ENCODE measurements at places on chromosomes 7 and 10.

DNA sequence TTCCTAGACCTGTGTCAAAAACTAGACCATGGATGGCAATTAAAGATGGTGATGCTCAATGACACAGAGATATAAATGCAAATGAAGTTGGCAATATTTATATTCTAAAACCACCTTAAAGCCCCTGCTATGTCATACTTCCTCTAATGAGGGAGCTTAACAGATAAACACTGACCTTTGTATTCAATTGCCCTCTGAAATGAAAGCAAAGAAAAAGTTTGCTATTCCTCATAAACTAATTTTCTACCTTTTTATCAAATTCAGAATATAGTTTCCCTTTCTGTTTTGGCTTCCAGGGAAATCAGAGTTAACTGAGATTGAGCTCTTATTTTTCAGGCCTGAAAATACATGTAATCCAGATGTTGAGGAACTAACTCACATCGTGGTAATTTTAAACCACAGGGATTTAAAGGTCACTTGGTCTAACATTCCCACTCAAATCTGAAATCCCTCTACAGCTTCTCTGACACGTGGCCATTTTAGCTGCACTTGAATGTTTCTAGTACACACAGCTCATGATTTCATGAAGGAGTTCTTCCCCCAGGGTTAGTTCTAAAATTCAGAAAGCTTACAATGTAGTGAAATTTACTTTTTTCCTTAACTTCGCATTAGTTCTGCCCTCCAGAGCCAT, 37.9 kb upstream of the ABCB5 start:
- DNase-seq = no peak

GRCh38 chr10:75228834-75229233, 6.9 kb downstream of the COMTD1 start:
- no peak for DNase-seq

DNA sequence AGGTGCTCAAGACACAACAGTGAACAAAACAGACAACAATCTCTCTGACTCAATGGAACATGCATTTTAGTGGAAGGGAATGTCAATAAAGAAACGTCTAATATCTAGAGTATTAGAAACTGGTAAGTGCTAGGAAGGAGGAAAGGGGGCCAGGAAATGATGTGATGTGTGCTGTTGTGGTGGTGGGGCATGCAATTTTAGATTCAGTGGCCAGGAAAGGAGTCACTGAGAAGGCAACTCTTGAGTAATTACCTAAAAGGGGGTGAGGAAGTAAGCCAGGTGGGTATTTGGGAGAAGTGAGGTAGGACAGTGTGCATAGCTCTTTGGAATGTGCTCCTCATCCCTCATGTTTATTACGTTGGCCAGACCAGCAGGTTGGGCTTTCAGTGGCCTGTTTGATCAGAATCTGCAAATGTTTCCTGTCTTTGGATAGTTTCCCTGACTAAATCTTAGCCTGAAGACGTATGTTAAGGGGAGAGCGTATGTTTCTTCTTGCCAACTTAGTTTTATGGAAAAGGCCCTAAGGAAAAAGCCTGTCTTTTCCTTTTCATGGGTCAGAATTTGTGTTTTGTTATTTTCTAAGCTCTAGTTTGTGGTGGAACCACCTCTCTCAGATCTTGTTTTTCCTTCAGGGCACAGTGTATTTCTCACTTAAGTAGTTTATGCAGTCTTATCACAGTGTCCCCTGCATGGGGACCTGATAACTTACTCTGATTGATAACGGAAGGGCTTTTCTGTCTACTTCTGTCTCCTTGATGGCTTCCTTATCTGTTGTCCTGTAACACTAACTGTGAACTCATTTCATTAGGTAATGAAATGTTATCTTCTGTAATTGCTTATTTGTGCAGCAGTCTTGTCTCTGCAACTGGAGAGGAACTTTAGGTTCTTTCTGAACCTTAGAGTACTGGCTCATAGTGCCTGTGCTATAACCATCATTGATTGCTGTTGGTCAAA, 203.7 kb downstream of the AUTS2 start:
- no peak for DNase-seq

DNA sequence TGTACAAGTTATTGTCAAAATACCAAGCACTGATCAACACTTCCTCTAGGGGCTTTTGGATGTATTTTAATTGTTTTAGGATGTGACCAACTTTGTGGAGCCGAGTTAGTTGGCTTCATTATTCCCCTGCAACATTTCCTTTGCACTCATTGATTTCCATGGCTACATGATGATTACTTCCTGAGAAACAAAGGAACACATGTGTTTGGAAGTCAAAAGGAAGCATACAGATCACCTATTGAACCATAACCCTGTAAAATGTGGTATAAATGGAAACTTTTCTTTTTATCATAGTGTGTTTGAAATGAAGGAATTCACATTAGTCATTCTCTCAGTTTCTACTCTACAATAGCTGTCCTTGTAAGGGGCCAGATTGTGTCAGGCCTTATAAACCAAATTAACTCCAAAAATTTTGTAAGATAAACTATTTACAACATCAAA, 32.2 kb upstream of the EXOC6 start:
- no peak for DNase-seq

DNA sequence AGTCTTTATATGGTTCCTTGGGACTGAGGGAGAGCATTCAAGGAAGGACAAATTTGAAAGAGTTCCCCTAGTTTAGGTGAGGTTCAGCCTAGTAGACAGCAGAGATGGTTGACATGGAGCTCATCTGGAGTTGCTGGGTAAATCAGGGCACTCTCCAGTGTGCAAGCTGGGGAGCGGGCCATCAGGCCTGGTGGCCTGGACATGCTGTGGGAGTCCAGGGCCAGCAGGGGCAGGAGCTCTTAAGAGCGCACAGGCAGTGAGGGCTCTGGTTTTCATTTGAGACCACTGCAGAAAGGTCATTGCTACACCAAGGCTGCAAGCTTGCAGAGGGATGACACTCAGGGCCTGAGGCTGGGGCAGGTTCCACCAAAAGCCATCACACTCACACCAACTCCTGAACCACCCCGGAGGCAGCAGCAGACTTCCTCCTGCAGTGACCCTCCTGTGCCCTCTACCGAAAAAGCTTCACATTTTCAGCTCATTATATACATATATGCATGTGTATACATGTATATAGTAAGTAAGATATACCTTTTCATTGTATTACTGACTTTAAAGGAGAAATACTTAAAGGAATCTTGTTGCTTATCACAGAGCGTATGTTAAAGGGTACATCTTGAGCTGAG, 39.5 kb downstream of the STEAP1B start:
- no peak for DNase-seq

GRCh38 chr7:68176974-68177373, 1180.3 kb downstream of the TYW1 start:
- peak; percentile 84 for DNase-seq

DNA sequence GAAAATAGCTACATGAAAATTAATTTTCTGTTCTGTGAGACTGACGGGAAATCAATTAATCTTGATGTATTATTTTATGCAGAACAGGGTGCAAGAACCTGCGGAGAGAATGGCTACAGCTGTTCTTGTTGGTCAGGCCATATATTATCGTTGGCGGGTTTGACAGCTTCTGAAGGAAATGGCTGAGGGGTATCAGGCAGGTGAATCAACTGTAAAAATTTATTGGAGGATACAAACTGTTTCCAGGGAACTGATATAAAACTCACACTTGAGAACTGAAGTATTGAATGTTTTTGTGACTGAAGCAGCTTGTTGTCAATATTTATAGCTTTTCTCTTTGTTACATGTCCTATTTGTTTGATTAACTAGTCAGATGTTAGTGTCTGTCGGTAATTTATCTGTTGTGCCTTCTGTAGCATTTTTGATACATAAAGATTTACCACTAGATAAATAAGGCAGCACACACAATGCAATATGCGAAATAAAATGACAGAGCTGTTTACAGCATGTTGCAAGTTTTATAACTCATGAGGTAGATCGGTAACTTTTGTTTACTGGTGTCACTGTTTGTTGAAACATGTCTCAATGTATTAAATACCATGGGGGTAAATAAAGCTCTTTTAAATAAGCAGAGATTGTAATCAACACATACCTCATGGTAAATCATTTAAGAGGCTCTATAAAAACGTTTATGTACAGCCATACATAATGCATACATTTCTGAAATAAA, 308.2 kb downstream of the LRMDA start:
- no peak for DNase-seq

DNA sequence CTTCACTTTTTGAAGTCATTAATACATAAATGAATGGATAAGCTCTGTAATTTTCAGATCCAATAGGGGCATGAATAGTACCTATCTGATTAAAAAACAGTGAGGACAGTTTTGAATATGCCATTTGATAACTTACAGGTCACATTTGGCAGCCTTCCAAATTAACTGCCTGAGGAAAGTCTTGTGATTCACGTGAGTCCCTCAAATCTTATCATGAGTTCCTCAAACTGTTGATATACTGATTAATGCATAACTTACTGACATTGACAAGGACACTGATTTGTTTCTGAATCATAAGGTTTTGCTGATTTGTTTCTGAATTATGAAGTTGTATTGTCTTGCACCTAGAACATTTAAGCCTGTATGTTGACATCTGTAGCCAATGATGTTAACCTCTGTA, 55.1 kb downstream of the ANKMY2 start:
- no peak for DNase-seq

GRCh38 chr7:57204411-57204811, 72.2 kb upstream of the ZNF479 start:
- DNase-seq = no peak

DNA sequence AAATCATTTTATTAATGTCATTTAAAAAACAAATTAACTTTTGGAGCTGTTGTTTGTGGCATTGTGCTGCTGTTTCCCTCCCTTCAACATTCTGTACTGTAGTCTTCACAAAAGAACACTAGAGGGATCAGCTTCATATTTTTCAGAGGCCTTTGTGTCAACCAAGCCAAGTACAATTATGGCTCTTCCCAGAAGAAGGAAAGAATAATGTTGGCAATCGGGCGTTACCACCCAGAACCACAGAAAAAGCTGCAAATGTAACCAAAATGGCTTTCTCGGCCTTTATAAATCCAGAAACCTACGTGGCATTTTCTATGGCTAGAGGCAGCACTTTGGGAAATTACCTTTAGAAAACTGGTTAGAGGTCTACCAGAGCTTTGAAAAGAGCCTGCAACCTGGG, 98.8 kb upstream of the COL1A2 start:
- DNase-seq = peak; percentile 61

- no peak for DNase-seq
Observed at GRCh38 chr7:47827351-47827756, 120.9 kb downstream of the PKD1L1 start.

DNA sequence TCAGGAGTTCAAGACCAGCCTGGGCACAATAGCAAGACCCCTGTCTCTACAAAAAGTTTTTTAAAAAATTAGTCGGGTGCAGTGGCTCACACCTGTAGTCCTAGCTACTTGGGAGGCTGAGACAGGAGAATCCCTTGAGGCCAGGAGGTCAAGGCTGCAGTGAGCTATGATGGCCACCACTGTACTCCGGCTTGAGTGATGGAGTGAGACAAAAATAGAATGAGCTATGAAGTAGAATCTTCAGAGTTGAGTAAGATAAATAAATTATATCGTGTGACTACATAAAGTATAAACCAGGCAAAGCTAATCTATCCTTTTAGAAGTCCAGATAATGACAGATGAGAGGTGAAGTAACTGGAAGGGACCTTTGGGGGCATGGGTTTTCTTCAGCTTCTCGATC, 15.3 kb upstream of the MRPS24 start:
- DNase-seq = no peak

DNA sequence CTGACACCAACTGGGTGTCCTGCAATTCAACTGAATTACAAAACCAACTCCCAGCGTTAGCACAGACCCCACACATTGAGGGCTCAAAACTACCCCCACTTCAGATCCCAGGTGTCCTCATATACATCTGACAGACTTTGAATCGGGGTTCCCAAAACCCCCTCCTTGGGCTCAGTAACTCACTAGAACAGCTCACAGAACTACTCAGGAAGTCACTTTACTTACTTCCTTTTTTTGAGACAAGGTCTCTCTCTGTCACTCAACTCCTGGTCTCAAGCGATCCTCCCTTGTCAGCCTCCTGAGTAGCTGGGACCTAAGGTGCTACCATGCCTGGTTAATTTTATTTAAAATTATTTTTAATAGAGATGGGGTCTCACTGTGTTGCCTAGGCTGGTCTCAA, 456.0 kb downstream of the SDK1 start:
- no peak for DNase-seq

GRCh38 chr7:157550300-157551275, 213.8 kb downstream of the DNAJB6 start:
- no peak for DNase-seq

- no peak for DNase-seq
Observed at GRCh38 chr10:6221971-6222751, 19.4 kb downstream of the PFKFB3 start.

DNA sequence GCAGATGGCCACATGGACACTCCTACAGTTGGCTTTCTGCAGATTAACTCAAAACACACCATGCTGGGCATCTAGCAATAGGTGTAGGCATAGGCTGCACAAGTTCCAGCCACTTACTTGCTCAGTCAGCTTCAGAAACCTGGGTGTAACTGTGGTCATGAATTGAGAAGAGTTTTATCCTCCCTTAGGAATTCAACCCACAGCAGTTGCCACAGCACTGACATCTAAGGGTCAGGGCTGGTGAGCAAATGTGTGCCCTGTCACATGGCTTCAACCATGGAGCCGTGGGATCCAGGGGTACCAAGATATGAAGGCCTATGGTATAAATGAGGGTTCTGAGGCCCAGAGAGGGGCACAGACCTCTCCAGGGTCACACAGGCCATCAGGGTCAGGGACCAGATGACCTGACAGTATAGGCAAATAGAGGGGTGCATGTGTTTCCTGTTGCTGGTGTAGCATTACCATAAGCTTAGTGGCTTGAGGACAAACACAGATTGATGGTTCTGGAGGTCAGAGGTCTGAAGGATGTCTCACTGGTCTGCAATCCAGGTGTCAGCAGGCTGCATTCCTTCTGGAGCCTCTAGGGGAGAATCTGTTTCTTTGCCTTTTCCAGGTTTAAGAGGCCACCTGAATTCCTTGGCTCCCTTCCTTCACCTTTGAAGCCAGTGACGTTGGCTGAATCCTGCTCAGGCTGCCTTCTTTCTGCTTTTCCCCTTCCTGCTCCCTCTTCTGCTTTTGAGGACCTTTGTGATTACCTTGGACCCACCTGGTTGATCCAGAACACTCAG, 24.1 kb downstream of the MINDY4 start:
- no peak for DNase-seq

- no peak for DNase-seq
Observed at GRCh38 chr7:66741-67140, 125.6 kb upstream of the FAM20C start.

DNA sequence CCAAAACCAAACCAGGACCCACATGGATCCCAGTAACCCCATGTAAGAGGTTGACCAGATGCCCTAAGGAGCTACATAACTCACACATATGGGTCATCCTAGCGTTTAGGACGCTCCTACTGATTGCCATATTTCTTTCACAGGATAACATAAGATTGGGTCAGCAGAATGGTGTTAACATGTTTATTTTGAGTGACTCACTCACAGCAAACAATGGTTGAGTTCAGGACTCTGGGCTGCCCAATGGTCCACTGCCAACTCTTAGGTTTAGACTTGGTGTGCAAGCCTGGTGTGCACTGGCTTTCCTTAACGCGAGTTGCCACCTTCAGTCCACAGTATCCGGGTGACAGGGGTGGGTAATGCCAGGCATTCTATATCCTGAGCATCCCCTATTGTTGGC, 211.5 kb downstream of the GPAM start:
- DNase-seq = no peak
